ENCODE measurements at places on chromosomes 16 and 17.

DNA sequence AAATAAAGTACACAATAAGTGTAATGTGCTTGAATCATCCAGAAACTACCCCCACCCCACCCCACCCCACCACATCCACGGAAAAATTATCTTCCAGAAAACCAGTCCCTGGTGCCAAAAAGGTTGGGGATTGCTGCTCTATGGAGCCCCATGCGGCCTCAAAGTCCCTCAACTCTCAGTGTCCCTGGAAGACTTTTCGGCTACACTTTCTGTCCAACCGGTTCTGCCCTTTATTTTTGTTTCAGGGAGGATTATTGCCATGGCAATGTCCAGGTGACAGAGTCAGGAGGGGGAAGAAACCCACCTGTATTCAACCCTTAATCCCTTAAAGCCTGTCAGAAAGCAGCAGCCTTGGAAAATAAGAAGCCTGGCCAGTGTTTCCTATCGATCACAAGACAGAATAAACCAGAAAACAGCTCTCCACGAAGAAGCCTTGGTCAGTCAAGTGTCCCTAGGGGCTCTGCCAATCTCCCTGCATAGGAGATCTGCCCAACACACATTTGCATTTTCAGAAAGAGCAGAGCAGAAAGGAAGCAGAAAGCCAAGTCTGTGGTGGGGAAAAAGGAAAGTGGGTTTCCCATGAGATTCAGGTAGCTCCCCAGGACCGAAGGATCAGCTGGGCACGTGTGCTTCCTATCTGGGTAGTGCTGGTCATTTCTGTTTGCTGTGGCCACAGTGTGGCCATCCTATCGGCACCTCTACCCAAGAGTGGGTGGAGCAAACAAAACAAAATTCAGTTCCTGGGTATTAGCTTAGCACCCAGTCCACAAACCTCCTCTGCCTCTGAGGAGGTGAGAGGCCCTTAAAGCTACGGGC is 342.7 kb downstream of the SOX9 start:
- no peak for DNase-seq

- DNase-seq = peak; percentile 21
These were observed 49.9 kb upstream of the ELAC2 start for GRCh38 chr17:13067629-13068303.

GRCh38 chr16:78659668-78660217 is 560.3 kb downstream of the WWOX start:
- no peak for DNase-seq

GRCh38 chr17:73316919-73317505 is 5.2 kb upstream of the CDC42EP4 start:
- DNase-seq = no peak

- no peak for DNase-seq
These were observed 52.1 kb downstream of the CDH11 start for GRCh38 chr16:65069766-65070165.

Data from right hindlimb (tissue), 1 donor.